ENCODE measurements at places on chromosomes 16 and 17. TPM values are rescaled to one million over a fixed set of nuclear protein-coding genes. Genes with fewer than 3 reads are reported as not detected.

The JUP gene
- 69.3 TPM for total RNA-seq

The CDH15 gene
- not detected for total RNA-seq

The EVPLL gene
- not detected for total RNA-seq

The GDPD3 gene
- total RNA-seq, result 5.2 TPM

The C1QTNF1 gene
- not detected for total RNA-seq

The CACNG5 gene
- not detected for total RNA-seq

The C1QTNF8 gene
- not detected for total RNA-seq

The RNF43 gene
- total RNA-seq, result 0.50 TPM

The WNK4 gene
- 10.9 TPM for total RNA-seq

The TIGD7 gene
- total RNA-seq, result 5.1 TPM

The MPV17L gene
- not detected for total RNA-seq

The GCGR gene
- not detected for total RNA-seq

The KRT28 gene
- not detected for total RNA-seq

The CHST5 gene
- 0.10 TPM for total RNA-seq

The ABCC11 gene
- total RNA-seq, result not detected
